CD4-positive, alpha-beta T cell treated with Interleukin-6 at 100 ng/mL for 8 hours (primary cell): ENCODE measurements at places on chromosomes 16 and 17.

- DNase-seq: peak; percentile 68
Measured at GRCh38 chr17:21041741-21042457, 912 bp downstream of the USP22 start.

DNA sequence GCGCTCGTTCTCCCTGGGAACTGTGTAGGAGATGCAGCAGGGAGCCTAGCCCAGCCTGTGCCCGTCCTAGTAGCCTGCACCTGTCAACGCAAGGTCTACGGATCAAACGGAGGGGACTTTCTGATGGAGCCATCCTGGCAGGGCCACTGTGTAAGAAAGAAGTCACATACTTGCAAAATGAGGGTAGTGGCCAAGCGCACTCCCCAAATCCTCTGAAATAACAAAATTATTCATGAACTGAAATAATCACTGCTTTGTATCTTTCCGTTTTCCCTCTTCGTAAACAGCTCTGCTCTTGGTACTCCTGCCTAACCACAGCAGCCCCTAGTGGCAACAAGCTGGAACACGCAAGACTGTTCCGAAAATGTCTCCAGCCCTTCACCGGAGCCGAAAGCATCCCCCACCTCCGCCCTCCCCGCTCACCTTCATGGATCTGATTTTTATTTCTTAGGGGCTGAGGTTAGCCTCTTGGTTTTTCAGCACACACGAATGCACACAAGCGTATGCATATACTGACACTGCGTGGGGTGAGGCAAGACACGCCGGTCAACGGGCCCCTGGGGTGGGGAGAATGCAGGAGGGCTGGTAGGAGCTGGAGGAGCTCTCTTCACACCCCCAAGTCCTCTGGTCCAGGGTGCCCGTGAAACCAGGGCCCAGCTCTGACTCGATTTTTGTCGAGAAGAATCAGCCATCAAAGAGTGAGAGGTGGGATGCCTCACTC lies 100.8 kb downstream of the ABCC12 start:
- DNase-seq: peak; percentile 3

DNA sequence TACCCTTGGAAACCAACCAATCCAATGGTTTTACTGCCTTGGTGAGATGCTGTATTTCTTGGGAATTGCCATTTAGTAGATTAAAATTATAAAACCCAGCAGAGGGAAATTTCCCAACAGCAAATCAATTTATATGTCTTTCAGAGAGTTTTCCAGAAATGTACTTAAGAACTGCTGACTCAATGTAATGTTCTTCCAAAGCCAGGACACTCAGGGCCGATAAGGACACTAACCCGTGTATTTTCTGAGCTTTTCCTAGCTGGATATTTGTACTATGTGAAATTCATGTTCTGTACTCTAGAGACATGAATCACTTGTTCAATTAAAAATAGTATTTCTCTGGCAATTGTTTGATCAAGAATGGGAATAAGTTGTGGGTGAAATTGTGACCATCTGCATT lies 121.4 kb downstream of the KCNJ2 start:
- DNase-seq: no peak

GRCh38 chr17:27593857-27594255 lies 37.1 kb upstream of the LGALS9 start:
- no peak for DNase-seq

GRCh38 chr17:5788266-5788900 lies 204.1 kb upstream of the NLRP1 start:
- DNase-seq: no peak

DNA sequence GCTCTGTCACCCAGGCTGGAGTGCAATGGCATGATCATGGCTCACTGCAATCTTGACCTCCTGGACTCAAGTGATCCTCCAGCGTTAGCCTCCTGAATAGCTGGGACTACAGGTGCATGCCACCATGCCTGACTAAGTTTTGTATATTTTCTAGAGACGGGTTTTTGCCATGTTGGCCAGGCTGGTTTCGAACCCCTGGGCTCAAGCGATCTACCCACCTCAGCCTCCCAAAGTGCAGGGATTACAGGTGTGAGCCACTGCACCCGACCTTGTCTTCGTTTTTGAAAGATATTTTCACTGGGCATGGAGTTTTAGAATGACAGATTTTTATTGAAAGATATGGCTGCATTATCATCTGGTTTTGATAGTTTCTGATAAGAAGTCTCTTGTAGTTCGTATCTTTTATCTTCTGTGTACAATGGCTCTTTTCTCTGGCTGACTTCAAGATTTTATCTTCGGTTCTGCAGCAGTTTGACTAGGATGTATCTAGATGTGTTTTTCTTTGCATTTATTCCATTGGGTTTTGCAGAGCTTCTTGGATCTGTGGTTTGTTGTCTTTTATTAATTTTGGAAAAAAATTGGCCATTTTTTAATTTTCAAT lies 14.6 kb downstream of the ADGRG5 start:
- no peak for DNase-seq

DNA sequence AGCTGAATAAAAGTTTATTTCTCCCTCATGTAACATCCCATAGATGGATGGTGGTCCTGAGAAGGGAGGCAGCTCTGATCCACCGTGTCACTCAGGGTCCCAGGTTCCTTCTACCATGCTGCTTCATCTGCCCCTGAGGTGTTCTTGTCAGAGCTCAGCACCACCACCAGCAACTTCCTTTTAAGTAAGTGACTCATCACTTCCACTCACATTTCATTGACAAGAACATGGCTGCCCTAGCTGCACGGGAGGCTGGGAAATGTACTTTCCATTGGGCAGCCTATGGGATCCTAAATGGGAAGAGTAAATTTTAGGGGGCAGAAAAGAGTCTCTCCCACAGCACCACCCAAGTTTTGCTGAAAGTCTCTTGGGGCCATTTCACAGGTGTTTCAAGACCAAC lies 134.7 kb downstream of the USP31 start:
- no peak for DNase-seq

DNA sequence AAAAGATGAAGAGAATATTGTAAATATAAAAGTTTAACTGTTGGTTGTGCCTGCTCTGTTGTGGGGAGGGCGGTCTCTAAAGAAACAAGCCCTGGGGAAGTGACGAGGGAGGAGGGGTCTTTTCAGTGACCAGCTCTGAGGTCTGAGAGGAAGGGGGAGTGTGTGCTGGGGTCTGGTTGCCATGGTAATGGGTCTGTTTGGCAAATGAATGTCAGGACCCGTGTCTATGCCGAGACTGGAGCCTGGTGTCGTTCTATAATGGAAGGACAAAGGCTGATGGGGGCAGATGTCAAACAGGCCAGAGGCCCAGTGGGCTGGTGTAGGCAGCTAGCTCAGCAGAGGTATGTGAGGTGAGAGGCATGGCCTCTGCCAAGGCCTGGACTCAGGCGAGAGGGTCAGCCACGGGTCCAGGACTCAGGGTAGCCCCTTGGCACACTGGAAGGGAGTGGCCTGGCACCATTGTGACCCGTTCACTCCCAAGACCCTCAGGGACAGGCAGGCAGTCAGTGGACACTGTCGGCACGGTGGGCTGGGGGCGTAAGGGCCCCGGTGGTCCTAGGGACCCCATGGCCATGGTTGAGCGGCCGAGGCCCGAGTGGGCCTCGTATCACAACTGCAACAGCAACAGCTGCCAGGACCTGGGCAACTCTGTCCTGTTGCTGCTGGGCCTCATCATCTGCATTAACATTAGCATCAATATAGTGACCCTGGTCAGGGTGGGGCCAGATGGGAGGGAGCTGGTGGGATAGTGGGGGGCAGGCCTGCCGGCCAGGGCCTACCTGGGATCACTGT lies at the start of gene SPEM1:
TSS of gene SPEM1 (plus strand) at position 506 of the 792 bp plus-strand sequence. CDS start at position 567, 61 bp downstream.
- DNase-seq: no peak

- DNase-seq: no peak
Measured at GRCh38 chr17:78390241-78391050, 12.0 kb downstream of the PGS1 start.

DNA sequence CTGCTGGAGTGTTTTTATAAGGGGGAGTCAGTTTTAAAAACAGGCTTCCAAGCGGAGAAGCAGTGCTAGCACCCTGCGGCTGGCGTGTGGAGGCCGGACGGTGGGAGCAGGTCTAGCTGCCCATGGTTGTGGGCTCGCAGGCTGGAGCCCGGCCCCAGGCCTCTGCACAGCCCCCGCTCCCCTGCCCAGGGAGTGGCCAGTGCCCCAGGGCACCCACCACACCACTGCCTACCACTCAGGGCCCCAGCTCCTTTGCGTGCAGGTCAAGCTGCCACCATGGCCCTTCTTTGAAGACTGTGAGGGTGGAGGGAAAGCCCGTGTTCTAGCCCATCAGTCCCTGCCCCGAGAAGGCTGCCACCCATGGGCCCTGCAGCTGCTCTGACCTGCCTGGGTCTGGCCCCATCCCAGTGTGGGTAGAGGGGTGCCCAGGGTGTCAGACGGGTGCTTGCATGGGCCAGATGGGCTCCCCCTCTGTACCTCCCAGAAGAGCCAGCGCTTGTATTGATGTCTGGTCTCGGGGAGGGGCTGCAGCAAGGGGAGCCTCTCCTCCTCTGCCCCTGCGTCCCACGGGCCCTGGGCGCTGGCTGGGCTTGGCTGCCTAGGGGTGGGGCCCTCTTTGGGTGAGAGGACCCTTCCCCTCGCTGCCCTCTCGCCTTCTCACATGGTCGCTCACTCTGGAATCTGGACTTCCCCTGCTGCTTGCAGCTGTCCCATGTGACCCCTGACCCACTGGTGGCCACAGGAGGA lies 1.5 kb upstream of the NUDT16L1 start:
- DNase-seq: no peak
